ENCODE measurements at places on chromosomes 1 and 21.

DNA sequence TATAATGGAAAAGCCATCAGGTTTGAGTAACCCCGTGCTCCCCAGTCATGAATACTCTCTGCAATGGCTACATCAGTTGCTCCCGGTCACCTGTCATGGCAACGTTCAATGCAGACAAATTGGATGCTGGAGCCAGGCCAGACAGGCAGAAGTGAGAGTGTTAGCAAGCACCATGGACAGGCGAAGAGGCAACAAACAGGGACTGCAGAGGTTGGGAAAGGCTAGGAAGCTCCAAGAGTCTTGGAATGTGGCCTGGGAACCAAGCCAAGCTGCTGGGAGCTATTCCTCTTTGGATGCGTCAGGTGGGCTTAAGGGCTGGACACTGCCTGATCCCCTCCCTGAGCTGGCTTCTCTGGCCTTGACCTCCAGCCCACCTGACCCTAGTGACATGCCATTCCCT lies 102.9 kb downstream of the ACTL8 start:
- DNase-seq, result no peak

GRCh38 chr1:20334103-20334502 lies 43.4 kb downstream of the VWA5B1 start:
- no peak for DNase-seq

DNA sequence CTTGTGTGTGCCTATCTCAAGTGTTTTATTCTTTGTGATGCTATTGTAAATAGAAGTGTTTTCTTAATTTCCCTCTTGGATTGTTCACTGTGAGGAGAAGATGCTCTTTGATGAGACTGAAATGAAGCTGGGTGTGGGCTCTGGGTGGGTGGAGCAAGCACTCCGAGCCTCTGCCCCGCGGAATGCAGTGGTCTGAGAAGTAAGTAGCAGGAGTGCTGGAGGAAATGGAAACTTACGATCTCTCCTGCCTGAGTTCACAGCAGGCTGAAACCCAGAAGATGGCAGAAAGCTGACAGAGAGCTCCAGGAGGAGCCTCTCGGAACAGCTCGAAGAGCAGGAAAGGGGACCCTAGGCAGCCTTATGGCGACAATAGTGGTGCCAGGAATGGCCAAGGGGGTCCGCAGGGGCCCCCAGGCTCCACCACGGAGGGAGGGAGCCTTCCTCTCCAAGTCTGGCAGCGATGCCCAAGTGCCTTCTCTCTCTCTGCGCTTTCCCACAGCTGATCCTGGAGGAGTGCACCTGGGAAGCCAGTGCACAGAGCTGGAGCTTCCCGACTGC lies 126.8 kb upstream of the COL6A1 start:
- no peak for DNase-seq

DNA sequence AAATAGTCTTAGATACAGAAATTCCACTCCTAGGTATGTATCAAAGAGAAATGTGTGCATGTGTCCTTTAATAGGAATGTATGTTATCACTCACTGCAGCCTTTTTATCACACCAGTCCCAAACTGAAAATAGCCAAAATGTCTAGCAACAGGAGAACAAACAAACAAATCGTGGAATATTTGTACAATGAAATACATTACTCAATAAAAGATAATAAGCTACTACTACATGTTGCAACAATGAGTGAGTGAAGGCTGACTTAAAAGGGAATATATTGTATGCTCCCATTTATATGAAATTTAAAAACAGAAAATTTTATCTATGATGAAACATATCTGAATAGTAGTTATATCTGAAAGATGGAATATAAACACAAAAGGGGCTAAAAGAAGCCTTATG lies 212.1 kb upstream of the PLD5 start:
- DNase-seq, result no peak

GRCh38 chr21:37000381-37000780 lies 6.1 kb upstream of the RIPPLY3 start:
- DNase-seq, result no peak

GRCh38 chr1:204271970-204272369 lies 58.2 kb upstream of the GOLT1A start:
- DNase-seq, result no peak
